Activated CD4-positive, alpha-beta T cell treated with anti-CD3 and anti-CD28 coated beads, Interleukin-2, amount 50 U/mL, for 16 hours (primary cell): ENCODE measurements at places on chromosomes 4 and X.

- DNase-seq: no peak
These were observed 104.2 kb downstream of the AFF1 start for GRCh38 chr4:87038837-87039615.

DNA sequence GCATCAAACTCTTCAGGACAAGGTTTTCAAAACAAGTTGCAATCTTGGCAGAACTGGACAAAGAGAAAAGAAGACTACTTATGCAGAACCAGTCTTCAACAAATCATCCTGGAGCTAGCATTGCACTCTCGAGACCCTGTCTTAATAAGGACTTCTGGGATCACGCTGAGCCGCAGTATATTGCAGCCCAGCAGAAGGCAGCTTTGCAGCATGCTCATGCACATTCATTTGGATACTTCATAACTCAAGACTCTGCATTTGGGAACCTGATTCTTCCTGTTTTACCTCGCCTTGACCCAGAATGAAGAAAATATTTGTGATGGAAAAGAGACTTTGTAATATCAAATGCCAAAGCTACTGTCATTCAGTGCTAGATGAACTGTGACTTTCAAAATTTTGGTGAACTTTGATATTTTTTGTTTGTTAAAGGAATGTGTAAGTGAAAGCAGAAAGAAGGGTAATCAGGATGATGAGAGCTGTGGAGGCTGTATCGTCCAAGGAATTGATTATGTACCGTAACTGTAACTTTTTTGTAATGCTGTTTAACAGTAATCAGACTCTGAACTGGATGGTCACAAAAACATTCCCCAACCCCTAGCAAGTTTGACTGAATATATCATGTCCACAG lies 27.2 kb downstream of the HSPA4L start:
- no peak for DNase-seq

GRCh38 chr4:10121568-10122208 lies 5.1 kb upstream of the WDR1 start:
- no peak for DNase-seq

DNA sequence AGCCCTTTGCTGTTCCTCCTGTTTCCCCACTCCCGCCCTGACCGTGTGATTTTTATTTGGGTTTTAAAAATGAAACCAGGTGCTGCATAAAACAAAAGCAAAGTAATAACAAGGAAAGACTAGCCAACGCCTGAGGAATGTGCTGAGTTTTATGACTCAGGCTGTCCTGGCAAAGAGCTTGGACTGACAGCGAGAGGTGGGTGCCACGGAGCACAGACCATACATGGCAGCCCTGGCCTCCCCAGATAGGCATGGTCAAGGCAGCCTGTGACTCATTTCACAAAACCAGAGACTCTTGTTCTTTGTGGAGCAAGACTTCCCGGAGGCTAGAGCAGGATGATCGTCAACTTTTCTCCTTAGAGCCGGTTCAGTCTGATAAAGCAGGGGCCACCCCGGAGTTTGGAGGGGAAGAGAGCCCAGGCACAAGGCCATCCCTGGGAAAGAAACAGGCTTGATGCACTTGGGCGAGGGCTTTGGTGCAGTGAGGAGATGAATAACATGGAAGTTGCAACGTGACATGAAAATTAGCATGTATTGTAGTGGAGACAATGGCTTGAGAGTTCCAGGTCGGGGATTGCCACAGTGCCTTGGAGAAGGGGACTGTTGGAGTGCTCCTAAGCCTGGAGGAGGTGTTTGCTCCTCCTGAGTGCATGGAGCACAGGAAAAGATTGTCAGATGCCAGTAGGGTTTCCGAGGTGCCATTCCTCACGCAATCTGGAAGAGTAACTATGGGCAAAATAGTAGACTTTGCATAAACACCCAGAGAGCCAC lies 54.8 kb downstream of the C4orf51 start:
- peak; percentile 76 for DNase-seq

DNA sequence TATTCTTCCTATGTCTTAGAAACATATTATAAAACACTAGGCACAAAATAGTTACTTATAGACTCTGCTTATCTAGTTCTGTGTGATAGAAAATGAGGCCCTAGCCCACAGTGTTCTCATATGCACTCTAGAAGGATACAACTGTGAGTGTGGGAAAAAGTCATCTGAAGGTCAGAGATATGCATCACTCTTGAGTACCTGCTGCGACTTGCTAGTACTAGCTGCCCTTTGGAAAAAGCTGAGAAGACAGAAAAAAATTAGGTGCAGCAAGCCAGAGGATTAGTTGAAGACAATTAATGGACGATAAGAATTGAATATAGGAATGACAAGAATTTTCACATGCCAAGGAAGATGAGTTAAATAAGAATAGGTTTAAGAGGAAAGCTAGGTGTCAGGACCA lies 61.3 kb downstream of the MTHFD2L start:
- no peak for DNase-seq

DNA sequence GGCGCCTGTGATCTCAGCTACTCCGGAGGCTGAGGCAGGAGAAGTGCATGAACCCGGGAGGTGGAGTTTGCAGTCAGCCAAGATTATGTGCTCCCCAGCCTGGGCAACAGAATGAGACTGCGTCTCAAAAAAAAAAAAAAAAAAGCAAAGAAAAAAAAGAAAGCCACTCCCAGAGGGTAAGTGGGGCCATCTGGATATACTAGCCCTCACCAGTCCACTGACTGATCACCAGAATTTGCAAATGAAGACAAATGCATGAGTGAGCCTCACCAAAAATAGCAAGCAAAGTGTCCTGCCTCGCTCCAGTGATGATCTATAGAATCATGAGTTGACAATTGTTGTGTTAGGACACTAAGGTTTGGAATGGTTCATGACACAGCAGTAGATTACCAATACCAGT lies 47.6 kb downstream of the ZFP42 start:
- no peak for DNase-seq

DNA sequence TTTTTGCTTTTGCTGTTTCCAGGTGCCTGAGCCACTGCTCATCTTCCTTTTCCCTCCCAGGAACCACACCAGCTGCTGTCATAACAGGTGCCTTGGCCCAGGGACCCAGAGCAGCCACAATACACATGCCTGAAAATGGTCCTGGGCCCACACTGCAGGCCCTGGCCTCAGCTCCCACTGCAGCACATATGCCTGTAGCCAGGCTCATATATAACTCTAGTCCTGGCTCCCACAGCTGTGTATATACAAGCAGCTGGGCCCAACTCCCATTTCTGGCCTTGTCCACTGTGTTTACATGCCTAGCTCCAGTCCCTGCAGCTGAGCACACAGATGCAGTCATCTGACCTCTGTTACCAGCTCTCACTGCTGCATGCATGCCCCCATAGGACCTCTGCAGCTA lies 930.5 kb downstream of the ADGRL3 start:
- no peak for DNase-seq

GRCh38 chr4:34850968-34851367 lies 1393.3 kb downstream of the ARAP2 start:
- DNase-seq: no peak

DNA sequence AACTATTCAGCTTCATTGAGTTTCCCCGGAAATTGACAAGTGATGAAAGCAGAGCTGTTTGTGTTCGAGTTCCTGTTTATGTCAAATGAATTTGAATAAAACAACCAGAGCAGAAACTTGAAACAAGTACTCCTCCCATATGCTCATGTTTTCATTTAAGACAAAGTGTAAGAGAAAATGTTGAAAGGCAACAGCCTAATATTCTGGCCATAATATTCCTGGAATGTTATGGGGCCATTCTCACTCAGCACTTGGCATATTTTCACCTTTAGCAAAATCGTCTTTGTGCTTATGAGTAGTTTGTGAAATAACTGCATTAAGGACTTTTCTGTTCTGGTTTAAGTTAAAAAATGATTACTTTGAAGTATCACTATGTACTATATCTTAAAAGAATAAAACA lies 276.0 kb upstream of the FAT1 start:
- no peak for DNase-seq

DNA sequence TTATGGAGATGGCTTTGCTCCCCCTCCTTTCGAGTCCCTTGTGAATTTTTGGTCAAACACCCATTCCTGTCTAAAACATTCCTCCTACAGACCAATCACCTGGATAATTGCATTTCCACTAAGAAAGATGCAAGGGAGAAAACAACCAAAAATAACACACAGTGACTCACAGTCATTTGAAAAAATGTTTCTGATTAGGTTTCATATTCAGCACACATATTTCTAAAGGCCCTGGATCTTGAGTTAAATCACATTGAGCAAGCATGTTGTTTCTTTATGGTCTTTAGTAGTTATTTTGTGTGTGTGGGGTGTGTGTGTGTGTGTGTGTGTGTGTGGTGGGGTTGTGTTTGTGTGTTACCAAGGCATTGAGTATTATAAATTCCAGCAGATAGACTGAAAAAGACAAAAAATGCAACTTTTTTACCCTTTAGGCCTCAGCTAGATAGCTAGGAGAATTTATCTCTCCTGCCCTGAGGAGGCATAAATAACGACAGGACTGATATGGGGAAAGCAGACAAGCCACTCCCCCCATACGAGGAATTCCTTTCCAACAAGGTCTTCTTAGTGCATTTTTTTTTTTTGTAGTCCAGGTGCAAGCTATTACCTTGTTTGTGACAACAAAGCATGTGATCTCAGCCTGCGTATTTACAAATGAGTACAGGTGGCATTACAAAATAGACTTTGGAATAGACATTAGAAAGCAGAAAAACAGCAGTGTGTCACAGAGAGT lies 265.4 kb upstream of the ADGRL3 start:
- no peak for DNase-seq

- DNase-seq: no peak
These were observed 22.4 kb upstream of the P2RY10 start for GRCh38 chrX:78922754-78923153.

DNA sequence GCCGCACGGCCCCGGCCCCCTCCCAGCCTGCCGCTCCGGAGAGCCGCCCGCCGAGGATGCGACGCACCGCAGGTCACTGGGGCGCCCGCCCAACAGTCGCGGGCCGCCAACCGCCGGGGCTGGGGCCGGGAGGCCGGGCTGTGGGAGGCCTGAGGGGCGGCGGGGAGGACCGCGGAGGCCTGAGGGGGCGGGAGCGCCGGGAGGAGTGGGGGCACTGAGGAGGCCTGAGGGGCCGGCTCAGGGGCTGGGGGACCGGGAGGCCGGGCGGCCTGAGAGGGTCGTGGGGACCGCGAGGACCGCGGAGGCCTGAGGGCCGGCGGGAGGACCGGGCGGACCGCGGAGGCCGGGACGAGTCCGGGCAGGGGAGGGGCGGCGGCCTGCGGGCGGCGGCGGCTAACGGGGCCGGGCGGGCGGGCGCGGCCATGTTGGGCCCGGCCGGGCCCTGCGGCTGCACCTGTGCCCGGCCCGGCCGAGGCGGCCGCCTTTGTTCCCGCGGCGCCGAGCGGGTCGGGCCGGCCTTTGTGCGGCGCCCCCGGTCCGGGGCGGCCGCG lies 353 bp downstream of the NSD2 start:
- DNase-seq: no peak

DNA sequence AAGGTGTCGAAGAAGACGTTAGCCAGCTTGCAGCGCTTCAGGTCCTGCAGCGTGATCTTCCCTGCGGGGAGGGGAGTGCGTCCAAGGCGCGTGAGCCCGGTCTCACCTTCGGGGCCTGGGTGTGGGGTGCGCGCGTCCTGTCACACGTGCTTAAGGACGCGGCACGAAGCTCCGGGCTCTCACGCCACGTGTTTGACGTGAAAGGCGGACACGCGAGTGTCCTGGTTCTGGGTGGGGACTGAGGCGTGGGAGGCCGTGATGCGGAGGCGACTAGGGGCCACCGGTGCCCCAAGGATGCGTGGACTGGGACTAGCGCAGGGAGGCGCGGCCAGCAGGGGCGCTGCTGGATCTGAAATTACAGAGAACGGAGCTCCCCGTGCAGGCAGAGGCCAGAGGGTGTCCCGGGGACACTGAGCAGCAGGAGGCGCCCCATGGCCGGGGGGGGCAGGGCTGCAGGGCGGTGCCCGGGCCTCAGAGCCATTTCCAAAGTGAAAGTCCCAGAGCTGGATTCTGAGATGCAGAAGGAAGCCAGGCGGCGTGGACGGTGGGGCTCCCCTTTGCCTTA lies 20.3 kb upstream of the GTPBP6 start:
- no peak for DNase-seq

- DNase-seq: no peak
These were observed 139.1 kb downstream of the KDR start for GRCh38 chr4:54986095-54986846.

- no peak for DNase-seq
These were observed 371.3 kb downstream of the FBXW7 start for GRCh38 chr4:152164561-152164960.

GRCh38 chrX:119870626-119871131 lies 854 bp downstream of the RNF113A start:
- peak; percentile 39 for DNase-seq

GRCh38 chr4:142168181-142168580 lies 531.8 kb downstream of the IL15 start:
- DNase-seq: no peak

GRCh38 chr4:95524729-95525128 lies 24.0 kb downstream of the UNC5C start:
- DNase-seq: no peak

- no peak for DNase-seq
These were observed 57.9 kb upstream of the TEX13D start for GRCh38 chrX:124274438-124275181.

DNA sequence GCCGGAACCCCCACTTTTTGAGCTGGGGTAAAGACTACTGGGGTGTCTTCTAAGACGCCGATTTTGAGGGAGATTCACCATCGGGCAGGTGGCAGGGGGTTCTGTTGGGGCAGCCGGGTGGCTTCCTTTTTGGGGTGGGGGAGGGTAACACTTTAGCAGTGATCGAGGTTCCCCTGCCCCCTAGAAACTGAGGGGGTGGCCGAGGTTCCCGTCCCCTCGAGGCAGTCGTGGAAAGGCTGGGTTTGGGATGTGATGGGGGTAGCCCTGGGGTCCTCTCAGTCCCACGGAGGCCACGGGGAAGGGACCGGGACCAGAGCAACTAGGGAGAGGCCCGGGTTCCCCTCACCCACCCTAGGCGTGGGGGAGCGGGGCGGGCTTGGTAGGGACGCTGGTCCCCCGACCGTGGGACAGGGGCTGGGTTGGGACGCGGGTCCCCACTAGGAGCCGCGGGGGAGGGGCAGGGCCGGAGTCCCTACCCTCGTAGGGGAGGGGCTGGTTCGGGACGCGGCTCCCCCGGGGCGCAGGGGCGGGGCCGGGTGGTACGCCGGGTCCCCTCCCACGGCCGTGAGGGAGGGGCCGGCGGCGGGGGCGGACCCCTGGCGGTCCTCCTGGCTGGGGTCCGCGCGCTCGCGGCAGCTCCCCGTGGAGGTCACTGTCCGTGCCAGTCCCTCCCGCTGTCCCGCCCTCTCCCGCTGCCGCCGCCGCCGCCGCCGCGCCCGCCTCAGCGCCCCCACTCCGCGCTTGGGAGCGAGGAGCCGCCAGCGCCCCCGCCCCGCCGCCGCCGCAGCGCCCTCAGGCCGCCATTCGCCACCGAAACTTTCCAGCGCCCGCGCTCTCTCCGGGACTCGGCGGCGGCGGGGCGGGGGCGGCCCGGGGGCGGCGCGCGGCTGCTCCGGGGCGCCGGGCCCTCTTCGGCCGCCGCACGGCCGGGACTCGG lies at the start of gene TBL1X:
Gene TBL1X, plus strand, starts transcription at position 624 of the 937 bp plus-strand sequence. CDS start 188,529 bp downstream, outside the sequence.
- peak; percentile 71 for DNase-seq

- no peak for DNase-seq
These were observed 52.3 kb upstream of the SMIM31 start for GRCh38 chr4:164701665-164702064.

DNA sequence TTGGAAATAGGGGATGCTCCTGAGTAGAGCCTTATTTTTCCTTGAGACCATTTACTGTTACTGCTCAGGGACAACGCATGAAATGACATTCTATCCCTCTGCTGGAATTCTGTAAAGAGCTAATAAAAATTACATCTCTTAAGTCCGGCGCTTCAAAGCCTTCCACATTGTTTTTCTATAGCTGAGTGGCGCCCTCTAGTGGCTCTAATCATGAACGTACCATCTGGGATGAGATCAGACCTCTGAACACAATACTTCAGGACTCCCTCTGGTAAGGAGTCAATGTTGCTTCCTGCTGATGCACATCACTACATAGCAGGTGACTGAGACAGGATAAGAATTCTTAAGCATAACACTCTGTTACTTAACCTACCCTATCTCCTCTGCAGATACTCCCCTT lies 6.0 kb downstream of the HMGN5 start:
- peak; percentile 69 for DNase-seq
